ENCODE measurements at places on chromosomes 2 and 18.
A peak's percentile ranks its signal among the peaks of the same experiment; 100 is the strongest.

DNA sequence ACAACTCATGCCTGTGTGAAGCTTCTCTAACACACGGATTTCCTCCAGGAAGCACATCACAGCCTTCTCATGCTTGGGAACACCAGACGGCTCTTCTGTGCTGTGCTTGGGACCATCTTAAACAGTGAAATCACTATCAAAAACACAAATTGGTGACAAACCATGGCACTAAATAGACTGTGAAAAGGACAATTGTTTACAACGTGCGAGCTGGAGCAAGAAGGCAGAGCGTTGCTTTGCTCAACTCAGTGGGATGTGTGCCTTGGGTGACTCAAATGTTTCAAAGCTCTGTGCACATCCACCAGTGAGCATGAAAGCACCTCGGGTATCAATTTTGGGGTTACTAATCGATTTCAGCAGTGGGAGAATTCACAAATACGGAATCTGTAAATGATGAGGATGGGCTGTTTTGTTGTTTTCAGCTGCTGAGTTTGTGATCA, 182.4 kb upstream of the ARL4C start:
- DNase-seq, result no peak

DNA sequence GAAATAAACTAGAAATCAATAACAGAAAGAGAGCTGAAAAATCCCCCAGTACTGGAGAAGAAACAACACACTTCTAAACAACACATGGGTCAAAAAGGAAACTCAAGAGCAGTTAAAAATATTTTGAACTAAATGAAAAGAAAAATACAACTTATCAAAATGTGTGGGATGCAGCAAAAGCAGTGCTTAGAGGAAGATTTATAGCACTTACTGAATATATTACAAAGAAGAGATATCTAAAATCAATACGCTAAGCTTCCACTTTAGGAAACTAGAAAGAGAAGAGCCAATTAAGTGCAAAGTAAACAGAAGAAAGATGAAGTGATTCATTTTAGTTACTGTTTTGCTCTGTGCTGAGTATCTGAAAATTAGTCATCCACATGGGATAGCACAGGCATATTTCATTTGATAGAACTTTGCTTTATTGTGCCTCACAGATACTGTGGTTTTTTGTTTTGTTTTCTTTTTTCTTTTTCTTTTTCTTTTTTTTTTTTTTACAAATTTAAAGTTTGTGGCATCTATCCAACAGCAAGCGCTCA, 17.0 kb downstream of the TGFA start:
- no peak for DNase-seq

- no peak for DNase-seq
These were observed 225.3 kb downstream of the EN1 start for GRCh38 chr2:118622108-118622507.

GRCh38 chr18:5543773-5544389, at the start of gene EPB41L3:
TSS of gene EPB41L3 (minus strand) at chr18:5543997. CDS start at chr18:5489183, 54,814 bp downstream.
- peak; percentile 74 for DNase-seq

DNA sequence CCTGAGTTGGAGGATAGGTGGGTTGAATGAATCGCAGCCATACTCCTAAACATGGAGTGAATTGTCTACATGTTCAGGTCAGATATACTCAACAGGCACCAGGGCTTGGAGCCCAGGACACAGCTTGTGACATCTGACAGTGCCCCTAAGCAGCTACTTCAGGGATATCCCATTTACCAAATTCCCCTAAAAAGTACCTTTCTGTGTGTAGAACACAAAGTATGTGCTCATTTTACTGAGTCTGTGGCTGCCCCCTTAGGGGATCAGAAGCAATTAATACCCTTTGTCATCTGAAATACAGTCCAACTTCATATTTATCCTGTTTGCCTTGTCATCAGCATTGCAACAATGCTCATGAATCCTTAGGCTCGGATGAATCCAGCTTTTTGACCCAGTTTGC, 20.8 kb downstream of the TNFRSF11A start:
- DNase-seq, result no peak

DNA sequence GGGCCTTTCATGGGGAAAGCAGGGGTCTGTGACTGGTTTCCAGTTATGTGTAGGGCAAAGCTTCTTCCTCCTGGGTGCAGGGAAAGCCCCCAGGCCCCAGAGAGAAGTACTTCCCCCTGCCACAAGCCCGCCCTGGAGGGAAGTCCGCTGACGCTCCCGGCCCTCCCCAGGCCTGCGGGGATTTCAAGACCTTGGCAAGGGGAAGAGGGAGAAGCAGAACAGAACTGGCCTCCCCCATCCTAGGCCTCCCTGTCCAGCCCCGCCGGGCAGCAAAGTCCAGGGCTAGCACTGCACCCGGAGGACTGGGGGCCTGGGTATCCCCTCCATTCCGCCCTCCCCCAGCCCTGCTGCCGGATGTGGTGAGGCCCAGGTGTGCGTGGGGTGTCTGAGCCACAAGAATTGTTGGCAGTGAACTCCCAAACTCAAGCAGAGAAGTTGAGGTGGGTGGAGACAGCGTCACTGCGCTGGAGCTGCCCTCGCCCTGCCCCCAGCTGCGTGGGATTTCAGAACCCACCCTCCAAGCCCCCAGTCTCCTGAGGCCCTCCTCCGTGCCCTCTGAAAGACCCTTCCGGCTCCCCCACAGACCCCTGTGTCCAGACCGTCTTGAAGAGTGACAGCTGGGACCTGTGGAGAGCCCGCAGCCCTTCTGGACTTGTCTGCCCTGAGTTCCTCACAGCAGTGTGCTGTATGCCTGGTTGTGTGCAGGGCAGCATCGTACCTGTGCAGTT, 1.1 kb upstream of the DUSP2 start:
- peak; percentile 68 for DNase-seq

GRCh38 chr2:153487448-153487847, 8.9 kb upstream of the RPRM start:
- peak; percentile 4 for DNase-seq

- no peak for DNase-seq
These were observed 36.0 kb downstream of the SLC66A2 start for GRCh38 chr18:79915161-79916127.

DNA sequence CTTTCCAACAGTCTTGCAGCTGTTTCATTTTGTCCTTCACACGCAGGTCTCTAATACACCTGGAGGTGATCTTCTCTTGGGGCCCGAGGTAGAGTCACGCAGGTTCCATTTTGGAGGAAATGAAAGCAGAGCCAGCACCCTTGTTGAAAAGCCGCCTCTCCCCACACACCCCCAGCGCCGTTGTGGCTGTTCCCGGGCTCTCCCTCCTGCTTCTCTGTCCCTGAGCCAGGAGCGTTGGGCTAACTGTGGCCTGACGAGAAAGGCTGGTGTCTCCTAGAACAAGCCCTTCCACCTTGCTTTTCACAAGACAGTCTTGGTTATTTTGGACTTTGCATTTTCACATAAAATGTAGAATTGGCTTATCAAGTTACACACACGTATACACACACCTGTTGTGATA, 16.3 kb downstream of the SNED1 start:
- DNase-seq, result no peak

Data from adrenal gland (tissue), 19 donors.